ENCODE measurements at places on chromosomes 13 and 19.

DNA sequence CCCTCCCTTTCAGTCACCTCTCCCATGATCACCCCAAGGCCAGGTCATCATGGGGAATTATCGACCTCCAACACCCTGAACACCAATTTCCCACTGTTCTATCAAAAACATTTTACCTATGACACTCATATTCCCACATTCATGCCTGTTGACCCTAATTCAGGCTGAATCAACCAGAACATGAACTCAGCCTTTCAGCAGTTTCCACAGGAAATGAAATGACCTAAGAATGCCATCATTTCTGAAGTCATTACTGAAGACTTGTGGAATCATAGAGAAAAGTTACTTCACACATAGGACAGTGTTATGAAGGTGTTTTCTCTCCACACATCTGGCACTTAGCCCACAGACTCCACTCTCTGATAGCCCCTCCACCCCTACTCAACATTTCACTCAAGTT, 29.9 kb upstream of the FAM124A start:
- DNase-seq, result no peak

- no peak for DNase-seq
Observed at GRCh38 chr19:937259-937694, 11.4 kb downstream of the ARID3A start.

DNA sequence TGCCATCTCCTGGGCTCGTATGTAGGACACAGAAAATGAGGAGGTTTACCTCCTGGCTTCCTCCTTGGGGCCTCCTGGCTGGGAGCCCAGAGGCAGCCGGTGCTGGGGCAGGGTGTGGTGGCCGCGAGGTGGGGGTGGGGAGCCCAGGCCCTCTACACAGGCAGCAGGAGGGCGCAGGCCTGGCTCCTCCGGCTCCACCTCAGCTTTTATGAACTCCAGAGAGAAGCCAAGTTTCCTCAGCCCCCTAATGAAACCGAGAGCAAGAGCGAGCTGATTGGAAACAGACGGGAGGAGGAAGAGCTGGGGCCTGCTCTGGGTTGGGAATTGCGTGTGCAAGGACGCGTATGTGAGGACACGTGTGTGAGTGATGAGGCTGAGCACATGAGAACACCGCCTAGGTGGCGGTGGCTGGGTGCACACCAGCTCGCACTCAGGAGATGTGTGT, 23.1 kb downstream of the LYL1 start:
- DNase-seq, result no peak

DNA sequence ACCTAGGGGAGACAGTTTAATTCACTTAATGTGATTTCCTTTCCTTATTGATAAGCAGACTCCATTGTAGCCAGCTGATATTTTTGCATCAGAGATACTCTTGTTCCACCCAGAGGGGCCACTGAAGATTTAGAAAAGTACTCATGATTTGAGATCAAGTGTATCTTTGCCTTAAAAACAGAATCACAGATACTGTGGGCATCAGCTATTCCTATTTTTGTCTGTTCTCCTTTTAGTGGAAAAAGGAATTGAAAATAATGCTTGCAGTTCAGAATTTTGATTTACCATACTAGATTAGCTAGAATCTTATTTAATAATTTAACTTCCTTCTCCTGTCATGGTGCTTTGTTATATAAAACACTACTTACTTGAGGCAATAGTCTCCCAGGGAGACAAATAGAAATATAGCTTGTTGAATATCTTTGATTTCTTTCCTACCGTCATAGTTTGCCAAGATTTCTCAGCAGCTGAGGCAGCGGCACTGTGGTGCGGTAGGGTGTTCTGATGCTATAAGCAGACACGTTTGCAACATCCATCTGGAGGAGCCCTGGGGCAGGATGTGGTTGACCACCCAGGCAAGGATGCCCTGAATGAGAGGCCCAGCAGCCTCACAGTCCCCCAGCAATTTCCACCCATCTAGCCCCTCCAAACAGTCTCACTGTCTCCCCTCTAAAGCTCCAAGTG, 47.0 kb upstream of the RAP2A start:
- no peak for DNase-seq

Measured in vagina (tissue), 2 donors.